Activated CD4-positive, alpha-beta memory T cell treated with anti-CD3 and anti-CD28 coated beads for 36 hours (primary cell): ENCODE measurements at places on chromosomes 11 and 22.
A peak's percentile ranks its signal among the peaks of the same experiment; 100 is the strongest.

- DNase-seq = no peak
Measured at GRCh38 chr11:79237703-79238102, 203.1 kb downstream of the TENM4 start.

DNA sequence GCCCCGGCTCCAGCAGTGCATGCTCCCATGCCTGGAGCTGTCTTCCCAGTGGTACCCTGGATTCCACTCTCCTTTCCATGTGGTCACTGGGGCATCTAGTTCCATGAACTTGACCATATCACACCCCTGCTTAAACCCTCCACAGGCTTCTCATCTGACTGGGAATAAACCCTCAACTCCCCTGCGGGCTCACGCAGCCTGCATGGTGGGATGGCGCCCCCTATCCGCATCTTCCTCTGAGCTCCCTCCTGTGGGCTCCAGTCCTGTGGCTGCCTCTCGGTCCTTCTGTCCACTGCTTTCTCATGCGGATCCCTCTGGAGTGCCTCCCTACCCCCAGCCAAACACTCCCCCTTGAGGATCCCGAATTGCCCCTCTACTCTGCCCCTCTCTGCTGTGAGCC, 41.4 kb upstream of the TTLL12 start:
- DNase-seq = peak; percentile 47

DNA sequence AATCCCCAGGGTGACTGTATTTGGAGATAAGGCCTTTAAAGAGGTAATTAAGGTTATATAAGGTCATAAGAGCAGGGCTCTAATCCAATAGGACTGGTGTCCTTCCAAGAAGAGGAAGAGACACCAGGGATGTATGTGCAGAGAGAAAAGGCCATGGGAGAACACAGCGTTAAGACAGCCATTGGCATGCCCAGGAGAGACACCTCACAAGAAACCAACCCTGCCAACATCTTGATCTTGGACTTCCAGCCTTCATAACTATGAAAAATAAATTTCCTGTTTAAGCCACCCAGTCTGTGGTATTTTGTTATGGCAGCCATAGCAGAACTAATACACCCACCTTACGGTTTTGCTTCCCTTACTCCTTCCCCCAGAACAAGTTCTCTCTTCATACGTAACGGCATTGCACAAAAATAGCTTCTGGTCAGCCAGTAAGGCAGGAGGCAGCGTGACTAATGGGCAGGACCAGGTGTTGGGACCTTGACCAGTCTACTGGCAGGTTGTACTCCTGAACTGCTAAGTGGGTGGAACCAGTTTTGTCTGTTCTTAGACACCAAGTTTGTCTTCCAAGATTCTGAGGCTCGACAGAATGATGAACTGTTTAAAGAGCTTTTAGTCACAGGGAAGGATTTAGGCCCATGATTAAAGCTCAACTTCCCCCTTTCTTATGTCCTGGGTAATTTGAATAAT, 31.9 kb upstream of the UPB1 start:
- DNase-seq = no peak

- peak; percentile 16 for DNase-seq
Measured at GRCh38 chr22:25777870-25778269, 35.9 kb downstream of the MYO18B start.

- no peak for DNase-seq
Measured at GRCh38 chr11:2261436-2262230, 8.8 kb downstream of the ASCL2 start.

- DNase-seq = no peak
Measured at GRCh38 chr11:47160753-47161133, 15.9 kb downstream of the ARFGAP2 start.

DNA sequence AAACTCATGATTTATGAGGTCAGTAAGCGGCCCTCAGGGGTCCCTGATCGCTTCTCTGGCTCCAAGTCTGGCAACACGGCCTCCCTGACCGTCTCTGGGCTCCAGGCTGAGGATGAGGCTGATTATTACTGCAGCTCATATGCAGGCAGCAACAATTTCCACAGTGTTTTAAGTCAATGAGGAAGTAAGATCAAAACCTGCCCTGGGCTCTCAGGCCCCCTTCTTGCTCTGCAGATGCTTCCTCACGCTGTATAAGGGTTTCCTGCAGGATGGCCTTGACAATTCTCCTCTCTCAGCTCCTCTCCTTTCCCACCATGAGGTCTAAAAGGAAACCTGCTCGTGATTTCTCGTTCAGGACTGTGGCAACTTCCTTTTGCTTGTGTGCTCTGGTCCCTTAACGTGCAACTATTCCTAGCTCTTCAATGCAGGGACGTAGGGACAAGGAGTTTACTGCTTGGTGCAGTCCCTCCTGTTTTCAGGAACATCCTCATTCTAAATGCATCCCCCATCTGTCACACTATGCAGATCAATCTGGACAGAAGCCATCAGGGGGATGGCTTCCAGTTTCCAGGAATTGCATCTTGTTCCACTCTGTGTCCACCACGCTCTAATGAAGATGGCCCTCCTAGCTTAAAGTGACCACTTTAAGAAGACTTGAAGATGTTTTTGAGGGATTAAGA, 64.3 kb upstream of the IGLL5 start:
- DNase-seq = no peak

DNA sequence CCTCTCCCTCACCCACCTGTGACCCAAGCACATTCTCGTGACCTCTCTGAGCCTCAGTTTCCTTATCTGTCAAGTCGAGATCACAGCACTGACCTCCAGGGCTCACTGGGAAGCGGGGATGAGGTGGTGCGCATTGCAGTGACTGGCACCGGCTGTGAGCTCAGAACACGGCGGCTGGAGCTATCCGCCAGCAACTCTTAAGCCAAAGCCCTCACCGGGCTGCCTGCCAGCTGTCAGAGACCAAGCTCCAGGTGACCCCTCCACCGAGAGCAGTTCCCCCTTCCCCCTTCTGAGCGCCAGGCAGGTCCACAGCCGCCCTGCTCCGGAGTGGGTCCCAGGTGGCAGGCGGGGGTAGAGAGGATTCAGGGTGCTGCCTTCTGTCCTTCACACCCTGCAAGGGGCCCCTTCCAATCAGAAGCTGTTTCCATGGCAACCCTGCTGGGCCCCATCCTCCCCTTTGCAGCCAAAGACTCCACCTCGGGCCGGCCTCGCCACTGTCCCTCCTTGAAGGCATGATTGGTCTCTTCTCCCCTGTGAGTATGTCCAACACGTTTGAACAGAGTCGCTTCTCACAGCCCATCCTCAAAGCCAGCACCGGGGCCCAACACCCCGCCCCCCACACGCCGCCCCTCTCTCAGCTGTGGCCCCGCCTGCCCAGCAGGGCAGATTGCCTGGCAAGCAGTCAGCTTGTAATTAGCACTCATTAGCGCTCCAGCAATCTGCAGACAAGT, 98.7 kb downstream of the WNT7B start:
- DNase-seq = peak; percentile 2

GRCh38 chr22:26725012-26725676, 67.8 kb downstream of the MIAT start:
- no peak for DNase-seq

GRCh38 chr22:29029202-29030000, 32.2 kb downstream of the C22orf31 start:
- DNase-seq = no peak

- DNase-seq = no peak
Measured at GRCh38 chr11:76088511-76088910, 117.8 kb downstream of the WNT11 start.

DNA sequence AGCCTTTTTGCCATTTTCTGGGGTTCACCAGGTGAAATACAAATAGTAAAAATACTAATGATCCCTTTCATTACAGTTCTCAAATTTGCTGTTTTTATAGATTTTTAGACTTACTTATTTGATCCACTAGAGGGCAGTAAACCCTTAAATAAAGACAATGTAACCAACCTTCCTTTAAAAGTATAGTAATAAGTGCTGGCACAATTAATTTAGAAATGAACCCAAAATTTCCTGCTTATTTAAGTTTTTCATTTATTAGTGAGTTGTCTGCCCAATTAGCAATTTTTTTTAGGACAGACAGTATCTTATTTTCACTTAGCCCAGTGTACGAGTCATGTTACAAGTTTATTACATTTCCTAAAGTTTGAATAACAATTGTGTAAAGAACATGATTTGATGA, 4.7 kb downstream of the DDIAS start:
- no peak for DNase-seq

GRCh38 chr11:101738452-101738851, 154.6 kb upstream of the TRPC6 start:
- no peak for DNase-seq

DNA sequence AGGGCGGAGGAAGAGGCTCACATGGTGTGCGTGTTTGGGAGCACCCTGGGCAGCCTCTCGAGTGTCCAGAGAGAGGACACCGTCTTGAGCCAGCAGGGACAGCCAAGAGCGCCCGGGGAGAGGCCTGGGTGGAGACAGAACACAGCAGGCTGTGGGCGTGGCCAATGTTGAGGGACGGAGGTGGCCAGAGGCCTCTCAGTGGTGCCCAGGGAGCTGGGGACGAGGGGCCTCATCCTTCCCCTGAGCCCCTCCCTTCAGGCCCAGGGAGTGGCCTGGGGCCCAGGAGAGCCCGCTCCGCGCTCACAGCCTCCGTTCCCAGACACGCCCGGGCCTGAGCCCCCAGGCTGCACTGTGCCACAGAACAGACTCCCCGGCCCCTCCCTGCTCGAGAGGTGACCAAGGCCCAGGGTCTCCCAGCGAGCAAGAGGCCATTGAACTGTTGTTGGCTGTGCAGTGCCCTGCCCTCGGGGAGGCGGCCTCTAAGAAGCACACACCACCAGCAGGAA, 48.4 kb downstream of the CDKN1C start:
- no peak for DNase-seq

DNA sequence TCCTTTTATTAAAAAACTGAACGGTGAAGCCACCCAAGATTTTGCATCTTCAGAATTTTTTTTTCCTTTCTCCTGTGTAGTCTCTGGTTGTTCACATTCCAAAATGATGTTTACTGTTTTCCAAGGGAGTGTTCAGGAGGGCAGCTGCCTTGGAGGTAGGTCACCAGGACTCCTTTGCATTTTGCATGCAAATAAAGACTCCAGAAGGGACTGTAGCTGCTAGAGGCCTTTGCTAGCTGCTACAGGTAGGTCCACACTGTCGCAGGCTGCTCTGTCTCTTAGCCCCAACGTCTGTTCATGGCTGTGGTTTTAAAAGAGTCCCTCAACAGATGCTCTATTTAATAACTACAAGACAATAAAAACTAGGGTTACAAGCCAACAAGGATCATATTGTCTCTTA, 11.4 kb downstream of the CTSC start:
- DNase-seq = no peak

- no peak for DNase-seq
Measured at GRCh38 chr11:74179234-74180052, 8.4 kb downstream of the PPME1 start.

DNA sequence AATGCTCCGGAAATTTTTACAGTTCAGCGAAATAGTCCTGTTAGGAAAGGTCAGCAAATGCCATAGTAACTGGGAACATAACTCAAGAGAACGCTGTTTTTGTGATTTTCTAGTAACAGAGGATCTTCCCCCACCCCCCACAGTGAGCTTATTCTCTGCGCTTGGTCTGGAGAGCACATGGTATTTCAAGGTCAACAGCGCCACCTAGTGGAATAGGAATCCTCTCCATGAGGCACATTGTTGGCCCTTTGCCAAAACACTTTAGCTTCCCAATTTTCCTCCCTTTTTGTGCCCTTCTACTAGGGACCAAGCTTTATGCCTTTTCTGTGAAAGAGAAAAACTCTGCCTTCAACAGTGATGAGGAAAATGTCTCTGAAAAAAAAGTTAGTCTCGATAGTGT, 13.2 kb upstream of the OR4C12 start:
- peak; percentile 33 for DNase-seq

DNA sequence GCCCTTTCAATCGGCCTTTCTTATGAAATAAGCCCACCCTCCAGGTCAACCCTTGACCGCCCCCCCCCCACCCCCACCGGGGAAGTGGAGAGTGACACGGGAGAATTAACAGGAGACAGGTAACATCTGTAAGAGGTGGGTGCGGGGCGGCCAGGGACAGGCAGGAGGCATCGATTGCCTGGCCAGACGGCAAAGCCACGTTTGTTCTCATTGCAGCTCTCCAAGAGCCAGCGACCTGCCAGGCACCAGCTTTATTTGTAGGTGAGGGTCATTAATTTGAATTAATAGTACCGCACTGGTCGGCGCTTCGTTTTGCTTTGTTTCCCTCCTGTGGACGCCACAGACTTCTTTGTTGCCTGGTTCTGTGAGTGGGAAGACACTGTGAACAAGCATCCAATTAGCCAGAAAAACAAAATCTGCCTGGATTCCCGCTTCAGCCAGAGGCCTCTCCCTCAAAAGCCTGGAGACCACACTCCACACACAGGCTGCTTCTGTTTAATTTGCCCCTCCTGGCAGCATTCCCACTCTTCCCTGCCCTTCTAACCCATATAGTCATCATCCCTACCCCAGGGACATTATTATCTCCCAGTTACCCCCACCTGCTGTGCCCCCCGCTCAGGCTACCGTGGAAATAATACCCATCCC, 104.5 kb upstream of the OPCML start:
- DNase-seq = no peak

DNA sequence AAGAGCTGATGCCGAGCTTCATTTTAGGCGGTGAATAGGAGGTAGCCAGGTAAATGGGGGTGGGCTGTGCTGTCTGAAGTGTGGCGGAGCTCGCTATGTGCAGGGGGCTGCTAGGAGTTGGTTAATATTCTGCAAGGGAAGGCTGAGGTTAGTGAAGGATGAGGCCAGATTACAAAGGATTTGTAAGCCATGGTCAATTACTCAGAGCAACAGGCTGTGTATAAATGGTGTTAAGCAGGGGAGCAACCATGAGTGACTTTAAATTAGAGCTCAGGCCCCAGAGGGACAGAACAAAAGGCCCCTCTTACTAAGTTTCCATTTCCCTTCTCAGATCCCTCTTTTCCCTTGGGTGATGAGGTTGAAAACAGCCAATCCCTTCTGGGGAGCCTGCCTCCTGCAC, 7.3 kb upstream of the MCAM start:
- DNase-seq = no peak

- no peak for DNase-seq
Measured at GRCh38 chr11:77789731-77790476, 30.6 kb downstream of the RSF1 start.

DNA sequence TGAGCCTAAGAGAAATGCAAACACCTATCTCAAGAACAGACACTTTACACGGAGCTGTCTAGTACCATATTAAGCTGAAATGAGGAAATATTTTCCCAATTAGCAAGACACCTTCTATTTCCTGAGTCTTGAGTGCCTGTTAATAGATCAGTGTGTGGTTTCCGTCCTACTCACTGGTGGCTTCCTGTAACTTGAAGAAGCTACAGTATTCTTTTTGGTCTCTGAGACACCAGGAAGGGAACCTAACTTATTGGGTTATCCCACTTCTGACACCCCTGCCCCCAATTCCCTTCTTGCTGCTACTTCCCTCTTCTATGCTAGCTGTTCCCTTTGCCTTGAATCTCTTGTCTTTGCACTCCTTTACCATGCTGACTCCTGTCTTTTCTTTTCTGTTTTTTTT, 92.7 kb downstream of the FDX1 start:
- DNase-seq = no peak

GRCh38 chr22:46546466-46547178, 9.2 kb upstream of the CELSR1 start:
- no peak for DNase-seq

GRCh38 chr11:130269326-130269943, 45.3 kb downstream of the ZBTB44 start:
- DNase-seq = no peak
